ENCODE measurements at places on chromosomes 5 and 9.

DNA sequence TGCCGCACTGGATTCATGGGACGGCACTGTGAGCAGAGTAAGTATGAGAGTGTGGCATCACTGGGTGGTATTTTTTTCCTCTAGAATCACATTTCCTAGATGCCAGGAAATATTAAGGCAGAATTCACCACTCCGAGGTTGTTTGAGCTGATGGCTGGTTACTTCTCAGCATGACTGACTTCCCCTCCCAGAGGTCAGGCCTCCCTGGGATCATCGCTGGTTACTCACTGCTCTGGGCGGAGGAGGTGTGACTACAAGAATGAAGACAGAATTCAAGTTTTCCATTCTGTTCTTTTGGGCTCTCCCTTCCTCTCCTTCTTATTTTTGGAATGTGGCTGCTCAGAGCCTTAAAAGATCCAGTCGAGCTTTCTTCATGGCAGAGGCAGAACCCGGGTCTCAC lies 76.6 kb upstream of the PRRC1 start:
- DNase-seq, result no peak

- no peak for DNase-seq
These were observed 1.3 kb downstream of the UBE2R2 start for GRCh38 chr9:33818167-33818846.

DNA sequence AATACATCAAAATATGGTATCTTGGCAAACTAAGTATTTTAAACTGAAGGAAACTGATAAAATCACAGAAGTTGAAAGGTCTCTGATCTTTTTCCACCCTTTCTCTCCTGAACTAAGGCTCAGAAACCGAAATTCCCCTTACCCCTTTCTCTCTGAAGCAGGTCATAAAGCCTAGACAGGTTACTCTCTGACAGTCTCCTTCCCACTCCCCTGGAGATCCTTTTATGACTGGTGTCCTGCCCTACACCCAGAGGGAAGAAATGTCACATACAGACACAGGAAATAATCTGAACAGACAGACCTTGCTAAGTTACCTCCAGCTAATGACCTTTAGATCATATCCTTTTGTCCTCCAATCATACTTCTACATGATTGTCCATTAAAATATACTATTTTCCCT lies 127.4 kb downstream of the HCN1 start:
- DNase-seq, result no peak

GRCh38 chr5:82356021-82356420 lies 77.9 kb upstream of the RPS23 start:
- DNase-seq, result no peak

- no peak for DNase-seq
These were observed 53.3 kb upstream of the ATP10B start for GRCh38 chr5:160905285-160905684.

DNA sequence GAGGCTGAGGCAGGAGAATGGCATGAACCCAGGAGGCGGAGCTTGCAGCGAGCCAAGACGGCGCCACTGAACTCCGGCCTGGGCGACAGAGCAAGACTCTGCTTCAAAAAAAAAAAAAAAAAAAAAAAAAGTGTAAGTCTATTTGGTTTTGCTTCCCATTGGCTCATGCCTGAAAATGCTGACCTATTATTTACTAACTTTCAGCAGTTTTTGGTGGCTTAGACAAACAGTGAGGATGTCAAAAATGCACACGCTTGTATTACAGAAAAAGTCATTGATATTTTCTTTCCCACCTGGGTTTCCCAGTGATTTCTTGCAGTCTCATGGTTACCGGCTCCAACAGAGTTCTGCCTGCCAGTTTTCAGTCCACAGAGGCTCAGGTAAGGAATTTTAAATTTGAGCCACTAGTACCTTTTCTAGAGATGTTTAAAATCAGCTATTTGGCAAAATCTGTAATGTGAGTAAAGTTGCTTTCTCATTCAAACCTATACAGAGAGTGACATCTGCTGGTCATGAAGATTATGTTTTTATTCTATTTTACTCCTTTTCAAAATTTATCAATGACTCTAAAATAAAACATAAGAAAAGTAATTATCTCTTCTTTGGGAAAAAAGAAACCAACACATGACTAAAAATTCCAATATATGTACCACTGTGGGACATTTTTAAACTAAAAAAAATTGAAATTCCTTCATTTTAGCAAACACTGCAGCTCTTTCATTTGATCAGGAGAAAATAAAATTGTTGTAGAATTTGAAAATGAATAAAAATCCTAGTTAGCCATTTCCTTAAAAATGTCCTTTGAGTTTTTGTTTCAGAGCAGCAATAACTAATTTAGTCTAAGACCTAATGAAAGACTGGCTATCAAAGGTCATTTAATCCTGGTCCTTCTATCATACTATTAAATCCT lies 8.8 kb downstream of the FAM200C start:
- DNase-seq, result no peak

DNA sequence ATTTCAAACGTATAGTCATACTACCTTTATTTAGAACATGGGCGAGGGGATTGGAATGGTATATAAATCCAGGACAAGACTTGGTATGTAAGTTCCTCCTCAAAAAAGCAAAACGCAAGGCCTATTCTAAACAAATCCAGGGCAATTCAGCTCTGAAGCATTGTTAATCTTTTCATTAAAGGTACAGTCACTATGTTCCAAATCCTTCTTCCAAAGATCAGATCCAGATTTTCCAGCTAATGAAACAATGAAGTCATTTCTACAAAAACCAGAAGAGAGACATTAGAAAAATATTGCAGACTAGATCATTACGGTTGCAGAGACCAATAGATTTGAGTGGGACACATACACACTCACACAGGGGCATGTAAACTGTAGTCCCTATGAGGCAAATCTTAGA lies 116.1 kb upstream of the BNC2 start:
- no peak for DNase-seq

- DNase-seq, result no peak
These were observed 125.5 kb downstream of the MVB12B start for GRCh38 chr9:126452106-126452505.

- peak; percentile 48 for DNase-seq
These were observed 738.6 kb upstream of the ZNF608 start for GRCh38 chr5:125484742-125485641.

DNA sequence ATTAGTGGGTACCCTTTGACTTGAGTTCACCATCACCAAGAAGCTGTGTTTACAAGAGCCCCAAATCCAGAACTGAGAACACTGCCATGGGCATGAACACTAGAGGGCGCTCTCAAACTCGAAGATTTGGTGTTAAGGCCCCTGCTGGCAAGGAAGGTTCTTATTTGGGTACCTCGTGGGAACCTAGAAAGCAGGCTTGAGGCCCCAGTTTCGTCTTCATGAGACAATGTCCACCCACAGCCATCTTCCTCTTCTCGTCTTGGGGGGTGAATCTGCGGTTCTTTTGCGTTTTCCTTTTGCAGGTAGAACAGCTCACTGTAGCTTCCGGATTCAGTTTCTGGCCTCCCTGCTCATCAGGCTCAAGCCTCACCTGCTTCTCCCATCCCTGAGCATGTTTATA lies 184.0 kb downstream of the SEMA5A start:
- DNase-seq, result peak; percentile 90

- DNase-seq, result no peak
These were observed 189.1 kb upstream of the ANKRD55 start for GRCh38 chr5:56422076-56422762.

DNA sequence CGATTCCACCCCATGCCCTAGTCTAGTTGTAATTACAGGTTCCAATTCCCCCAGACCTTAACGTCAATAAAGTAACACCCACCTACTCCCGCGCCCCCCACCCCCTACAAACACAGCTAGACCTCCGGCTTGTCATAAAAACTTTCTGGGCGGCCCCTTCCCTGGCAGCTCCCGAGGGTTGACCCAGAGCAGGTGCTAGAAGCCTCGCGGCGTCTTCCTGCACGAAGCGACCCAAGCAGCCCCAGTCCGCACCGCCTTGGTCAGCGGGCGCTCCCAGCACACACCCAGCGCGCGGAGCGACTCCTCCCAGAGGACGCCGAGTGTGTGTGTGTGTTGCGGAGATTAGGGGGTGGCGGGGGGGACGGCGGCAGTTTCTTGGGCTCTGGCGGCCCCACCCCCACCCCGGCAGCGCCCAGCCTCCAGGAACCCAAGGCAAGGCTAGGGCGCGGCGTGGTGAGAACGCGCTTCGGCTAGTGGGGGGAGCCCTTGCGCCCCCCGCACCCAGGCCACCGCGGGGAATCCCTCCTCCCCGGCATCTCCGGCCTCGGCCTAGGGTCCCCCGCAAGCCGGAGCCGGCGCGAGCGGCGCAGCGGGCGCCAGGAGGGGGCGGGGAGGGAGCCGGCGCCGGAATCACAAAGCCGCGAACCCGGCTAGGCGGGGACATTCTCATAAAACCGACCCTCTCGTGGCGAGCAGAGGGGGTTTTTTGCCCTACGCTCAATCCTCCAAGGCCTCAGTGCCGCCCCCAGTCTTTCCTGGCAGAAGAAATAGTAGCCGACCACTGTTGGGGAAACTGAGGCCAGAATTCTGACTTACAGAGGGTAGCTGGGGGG lies 2.2 kb downstream of the PCDH1 start:
- DNase-seq, result peak; percentile 86

Data from endodermal cell (in vitro differentiated cells).